ENCODE measurements at places on chromosomes 7 and 10.

GRCh38 chr7:98727146-98727709, 110.1 kb downstream of the NPTX2 start:
- DNase-seq: no peak

- no peak for DNase-seq
Measured at GRCh38 chr10:24435374-24435773, 226.4 kb downstream of the KIAA1217 start.

- no peak for DNase-seq
Measured at GRCh38 chr10:21934307-21934706, 69.2 kb downstream of the DNAJC1 start.

DNA sequence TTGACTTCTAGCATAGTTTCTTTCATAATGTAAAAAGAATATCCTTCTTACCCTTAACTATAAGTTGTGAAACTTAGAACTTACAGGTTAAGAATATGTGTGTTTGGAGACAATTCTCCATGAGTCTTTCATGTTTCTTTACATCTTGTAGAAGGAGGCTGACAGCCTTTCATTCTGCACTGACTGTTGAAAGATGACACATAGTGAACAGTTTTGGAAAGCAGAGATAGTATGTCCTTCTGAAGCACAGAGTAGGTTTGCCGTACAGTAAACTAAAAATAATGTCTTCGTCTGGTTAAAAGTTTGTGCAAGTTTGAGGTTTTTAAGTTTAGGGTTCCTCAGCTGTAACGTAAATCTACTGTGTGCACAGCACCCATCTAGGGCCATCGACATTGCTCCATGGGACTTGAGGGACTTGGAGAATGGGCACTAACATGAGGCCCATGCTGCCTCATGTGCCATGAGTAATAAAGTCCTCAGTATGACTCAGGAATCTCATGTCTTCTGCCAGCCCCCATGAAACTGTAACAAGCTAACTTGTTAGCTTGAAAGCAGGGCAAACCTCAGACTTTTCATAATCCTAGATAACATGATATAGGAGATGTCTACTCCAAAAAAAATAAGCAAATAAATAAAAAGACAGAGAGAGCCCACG, 24.5 kb upstream of the ELAPOR2 start:
- no peak for DNase-seq

- DNase-seq: no peak
Measured at GRCh38 chr10:129956286-129956670, 7.8 kb downstream of the EBF3 start.

- no peak for DNase-seq
Measured at GRCh38 chr7:32639122-32639521, 143.8 kb downstream of the AVL9 start.

Data from Calu3 (cell line).